ENCODE measurements at places on chromosomes 5 and 9.

GRCh38 chr5:43839218-43839617 lies 236.2 kb downstream of the NNT start:
- no peak for DNase-seq

DNA sequence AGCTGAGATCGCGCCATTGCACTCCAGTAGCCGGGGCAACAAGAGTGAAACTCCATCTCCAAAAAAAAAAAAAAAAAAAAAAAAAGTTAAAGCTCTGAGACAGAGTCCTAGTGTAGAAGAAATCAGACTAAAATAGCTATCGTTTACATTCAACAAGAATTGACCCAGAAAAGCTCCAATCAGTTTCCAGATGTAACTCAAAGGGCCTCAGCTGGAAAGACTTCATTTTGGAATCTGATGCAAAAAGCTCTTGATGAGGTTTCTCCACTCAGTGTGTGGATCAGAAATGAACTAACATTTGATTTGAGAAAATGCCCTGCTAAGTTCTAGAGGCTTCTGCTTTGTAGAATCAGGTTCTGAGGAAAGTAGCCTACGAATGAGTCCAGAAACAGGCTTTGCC lies 7.2 kb upstream of the C1QTNF2 start:
- no peak for DNase-seq

- no peak for DNase-seq
These were observed 2.4 kb downstream of the ANXA6 start for GRCh38 chr5:151154931-151155774.

- DNase-seq, result no peak
These were observed 29.2 kb upstream of the IL31RA start for GRCh38 chr5:55821731-55822512.

DNA sequence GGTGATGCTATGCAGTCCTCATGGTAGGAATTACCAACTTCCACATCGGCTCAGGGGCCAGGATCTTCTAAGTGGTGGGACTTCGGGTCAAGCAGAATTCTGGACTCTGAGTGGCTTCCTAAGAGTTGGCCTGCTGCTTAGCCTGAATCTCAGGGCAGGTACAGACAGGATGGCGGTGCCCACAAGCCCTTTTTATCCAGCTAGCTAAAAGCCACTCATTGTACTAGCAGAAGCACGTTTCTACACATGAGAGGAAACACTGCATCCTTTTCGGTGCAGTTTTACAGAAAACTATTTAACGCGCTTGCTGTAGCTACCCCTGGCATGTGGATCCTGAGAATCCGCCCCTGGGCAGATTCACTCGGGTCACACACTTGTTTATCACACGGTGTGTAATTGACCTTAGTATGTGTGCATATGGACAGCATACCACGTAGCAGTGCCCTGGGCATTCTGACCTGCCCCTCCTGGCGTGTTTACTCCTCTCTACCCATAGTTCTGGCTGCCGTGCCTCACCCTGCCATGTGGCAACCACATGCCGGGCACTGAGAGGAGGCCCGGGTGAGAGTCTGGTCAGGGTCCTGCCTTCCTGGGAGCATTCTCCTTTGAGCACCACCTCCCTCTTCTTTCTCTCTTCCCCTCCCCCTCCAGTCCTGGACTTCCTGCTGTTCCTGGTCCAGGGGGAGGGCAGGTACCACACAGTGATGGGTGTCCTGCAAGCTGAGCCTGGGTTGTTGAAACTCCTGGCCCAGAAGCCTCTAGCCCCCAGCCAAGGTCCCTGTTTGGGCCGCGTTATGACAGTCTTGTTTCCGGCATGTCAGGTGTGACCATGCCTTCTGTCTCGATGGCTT lies 65.9 kb downstream of the DAB2IP start:
- DNase-seq, result no peak

- no peak for DNase-seq
These were observed 57.7 kb upstream of the NXNL2 start for GRCh38 chr9:88477300-88477751.

DNA sequence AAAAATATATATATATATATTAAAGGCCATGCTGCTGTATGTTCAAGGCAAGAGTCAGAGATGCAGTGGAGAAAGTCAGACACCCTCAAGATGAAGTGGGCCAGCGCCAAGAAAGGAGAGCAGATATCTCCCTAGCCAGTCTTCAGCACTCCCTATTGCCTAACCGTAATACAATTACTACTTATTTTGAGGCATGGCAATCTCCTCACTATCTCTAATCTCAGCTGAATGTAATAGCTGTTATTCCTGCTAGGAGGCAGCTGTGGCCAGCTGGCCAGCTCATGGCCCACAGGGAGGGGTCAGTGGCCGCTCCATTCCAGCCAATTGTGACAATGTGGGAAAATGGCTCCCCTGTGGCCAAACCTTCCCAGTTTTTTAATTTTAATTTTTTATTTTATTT lies 87.5 kb upstream of the FBXW11 start:
- DNase-seq, result no peak

GRCh38 chr5:7500256-7500655 lies 104.3 kb downstream of the ADCY2 start:
- DNase-seq, result no peak

DNA sequence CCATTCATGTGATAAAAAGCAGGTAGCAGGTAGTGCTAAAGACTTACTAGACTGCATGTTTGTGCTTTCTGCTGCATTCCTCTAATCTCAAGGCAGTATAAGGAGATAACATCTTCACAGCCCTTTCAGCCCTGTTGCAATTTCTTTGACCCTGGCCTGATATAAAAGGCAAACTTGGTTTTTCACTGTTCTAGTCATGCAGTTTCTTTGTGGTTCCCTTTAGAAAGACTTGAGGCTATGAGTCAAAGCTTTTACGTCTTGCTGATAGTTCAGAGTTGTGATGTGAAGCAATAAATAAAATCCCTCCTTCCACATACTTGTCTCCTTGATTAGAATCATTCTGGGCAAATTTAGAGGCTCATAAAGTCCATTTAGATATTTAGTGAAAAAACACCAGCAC lies 88.6 kb upstream of the CDKN2B start:
- no peak for DNase-seq

DNA sequence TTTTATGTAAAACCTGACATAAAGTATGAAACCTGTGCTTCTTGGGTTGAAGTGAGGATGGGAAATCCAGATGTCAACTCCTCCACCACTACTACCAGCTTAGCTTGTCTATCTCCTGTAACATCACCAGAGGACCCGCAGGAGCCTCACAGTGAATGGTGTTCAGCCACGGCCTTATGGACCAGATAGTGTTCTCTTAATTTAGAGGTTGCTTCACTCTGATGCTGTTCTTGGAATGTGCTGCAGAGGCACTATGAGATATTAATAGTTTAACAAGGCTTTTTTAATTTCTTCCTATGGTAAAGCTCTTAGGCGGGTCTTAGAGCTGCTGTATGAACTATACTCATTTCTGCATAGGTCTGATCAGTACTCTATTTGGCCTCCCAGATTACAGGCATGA lies 27.9 kb downstream of the NFX1 start:
- no peak for DNase-seq

GRCh38 chr5:177542816-177543465 lies 11.4 kb downstream of the FAM193B start:
- DNase-seq, result no peak

- no peak for DNase-seq
These were observed 402.9 kb downstream of the CYLC2 start for GRCh38 chr9:103397868-103398600.

Data from stimulated activated CD4-positive, alpha-beta T cell treated with anti-CD3 and anti-CD28 coated beads, Interleukin-1b, Interleukin-23, amount 100 ng/mL, for 1 hour (primary cell).